Occipital lobe (tissue), 3 donors: ENCODE measurements at places on chromosomes 4 and X. TPM values are rescaled to one million over a fixed set of nuclear protein-coding genes. Genes with fewer than 3 reads are reported as not detected.

- no peak for DNase-seq
Measured at GRCh38 chr4:14857475-14857874, 144.8 kb upstream of the CPEB2 start.

GRCh38 chr4:138078253-138078652 lies 163.9 kb downstream of the SLC7A11 start:
- DNase-seq: no peak

DNA sequence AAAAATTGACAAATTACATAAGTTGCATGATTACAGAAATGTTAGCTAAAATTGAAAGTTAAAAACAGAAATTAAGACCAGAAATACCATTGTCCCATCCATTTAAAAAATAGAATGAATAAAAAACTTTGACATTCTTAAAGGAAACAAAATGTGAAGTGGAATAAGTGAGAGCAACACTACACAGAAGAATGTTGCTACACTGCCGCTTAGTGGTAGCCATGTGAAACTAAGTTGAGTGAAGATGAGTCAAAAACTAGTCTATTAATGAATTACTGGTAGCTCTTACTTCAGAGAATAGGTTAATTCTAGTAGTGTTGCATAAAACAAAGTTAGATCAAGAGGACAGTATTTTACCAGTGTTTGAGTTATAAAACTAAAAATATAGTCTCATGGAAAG lies 571.0 kb upstream of the KLHL4 start:
- DNase-seq: no peak

DNA sequence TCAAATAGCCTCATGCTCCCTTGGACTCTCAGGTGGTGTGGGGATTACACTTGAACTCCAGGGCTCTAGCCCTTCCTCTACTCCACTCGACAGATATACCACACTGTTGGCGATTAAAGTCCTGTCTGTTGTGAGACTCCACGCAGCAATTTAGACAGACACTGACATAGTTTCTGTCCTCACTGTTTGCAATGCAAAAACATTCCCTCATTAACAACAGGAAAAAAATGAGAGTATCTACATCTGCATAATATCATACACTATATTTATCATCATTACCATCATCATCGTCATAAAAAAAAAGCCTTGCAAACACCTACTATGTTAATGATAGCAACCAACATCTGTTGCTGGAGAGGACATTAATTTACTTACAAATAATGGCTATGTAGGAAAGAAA lies 132.4 kb downstream of the RASL11B start:
- no peak for DNase-seq

Gene FATE1
- not detected for total RNA-seq

DNA sequence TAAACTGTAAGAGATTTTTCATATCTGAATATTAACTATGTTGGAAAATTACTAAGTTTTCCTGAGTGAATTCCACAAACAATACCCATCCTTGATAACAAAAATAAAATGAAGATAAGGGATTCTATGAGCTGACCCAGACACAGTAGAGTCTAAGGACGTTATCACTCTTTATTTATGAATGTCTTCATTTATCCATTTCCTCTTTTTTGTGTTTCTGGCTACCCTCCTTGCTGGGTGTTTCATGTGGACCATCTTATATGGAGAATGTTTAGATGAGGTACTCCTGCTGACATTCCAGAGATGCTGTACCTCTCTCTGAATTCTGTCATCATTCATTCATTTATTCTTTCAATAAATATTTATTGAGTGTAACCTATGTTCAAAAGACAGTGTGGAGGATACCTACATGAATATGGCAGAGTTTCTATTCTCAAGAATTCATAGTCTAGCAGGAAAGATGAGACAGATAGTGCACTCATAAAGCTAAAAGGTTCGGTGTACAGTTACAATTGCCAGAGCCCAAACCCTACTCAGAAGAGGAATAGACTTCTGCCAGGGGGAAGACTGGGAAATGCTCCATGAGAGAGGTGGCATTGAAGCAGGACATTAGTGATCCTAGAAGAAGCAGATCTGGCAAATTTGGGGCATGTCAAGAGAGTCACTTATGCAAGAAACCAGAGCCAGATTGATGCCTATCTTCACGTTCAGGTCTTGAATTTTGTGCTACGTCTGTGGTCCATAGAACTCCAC lies 195.8 kb downstream of the MAML3 start:
- no peak for DNase-seq

- no peak for DNase-seq
Measured at GRCh38 chr4:183094393-183095198, 4.5 kb upstream of the WWC2 start.
